ENCODE measurements at places on chromosomes 1 and 21. TPM values are rescaled to one million over a fixed set of nuclear protein-coding genes. Genes with fewer than 3 reads are reported as not detected.

ILDR2 gene
- 0.98 TPM for total RNA-seq

DNA sequence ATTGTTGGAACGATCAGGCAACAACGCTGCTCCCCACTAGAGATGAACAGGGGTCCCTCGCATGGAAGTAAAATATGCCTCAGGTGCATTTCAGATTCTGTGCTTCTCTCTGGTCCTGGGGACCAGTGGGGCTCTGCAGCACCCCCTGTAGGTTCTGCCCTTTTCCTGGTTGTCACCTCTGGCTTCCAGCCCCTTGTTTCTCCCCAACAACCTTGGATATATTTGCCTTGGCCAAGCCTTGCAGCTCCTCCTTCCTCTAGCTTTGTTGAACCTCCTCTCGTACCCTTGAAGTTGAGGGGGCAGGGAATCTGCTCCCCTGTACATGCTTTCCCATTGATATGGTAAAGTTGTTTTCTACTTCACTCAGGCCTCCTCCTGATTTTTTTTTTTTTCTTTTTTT lies 5.4 kb upstream of the RGSL1 start:
- H3K4me3 ChIP-seq: no peak overlapping the region
- H3K4me1 ChIP-seq: no peaks in the 10 kb centered on the region
- no peak overlapping the region for H3K27ac ChIP-seq
- H3K36me3 ChIP-seq: no peaks in the 10 kb centered on the region
- no peak for DNase-seq
- no peaks in the 10 kb centered on the region for H3K27me3 ChIP-seq

GBP1 gene
- total RNA-seq: 42.2 TPM

DNA sequence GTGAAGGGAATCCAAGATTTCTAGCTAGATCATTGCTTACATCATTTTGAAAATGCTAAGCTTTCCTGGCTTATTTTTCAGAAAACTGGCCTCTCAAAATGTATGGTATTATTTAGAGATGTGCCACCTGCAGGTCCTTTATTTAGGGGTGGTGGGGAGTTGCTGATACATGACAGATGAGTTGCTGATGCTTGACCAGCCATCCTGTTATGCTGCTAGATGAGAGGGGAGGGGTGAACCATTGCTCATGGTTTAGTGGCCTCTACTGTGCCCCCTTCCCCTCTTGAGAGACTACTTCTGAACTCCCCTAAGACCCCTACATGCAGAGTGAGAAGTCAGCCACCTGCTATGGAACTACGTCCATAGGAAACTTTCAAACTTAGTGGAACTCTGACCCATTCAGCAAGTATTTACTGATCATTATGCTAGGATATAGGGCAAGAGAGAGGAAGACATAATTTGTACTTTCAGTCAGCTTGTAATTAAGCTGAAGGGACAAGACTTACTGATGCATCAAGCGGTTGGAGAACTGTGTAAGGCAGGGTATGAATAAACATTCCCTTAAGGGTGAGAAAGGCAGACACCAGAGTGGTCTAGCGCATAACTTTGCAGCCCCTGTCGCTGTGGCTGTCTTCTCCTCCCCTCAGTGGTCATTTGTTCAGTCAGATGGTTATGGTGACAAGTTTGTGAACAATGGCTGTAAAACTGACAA lies 34.6 kb downstream of the SLAMF6 start:
- H3K4me1 ChIP-seq: no peaks in the 10 kb centered on the region
- no peak overlapping the region for H3K27ac ChIP-seq
- H3K4me3 ChIP-seq: no peak overlapping the region
- H3K27me3 ChIP-seq: no peaks in the 10 kb centered on the region
- DNase-seq: no peak

LAD1 gene
- total RNA-seq: 42.6 TPM

OR2T33 gene
- not detected for total RNA-seq

DNA sequence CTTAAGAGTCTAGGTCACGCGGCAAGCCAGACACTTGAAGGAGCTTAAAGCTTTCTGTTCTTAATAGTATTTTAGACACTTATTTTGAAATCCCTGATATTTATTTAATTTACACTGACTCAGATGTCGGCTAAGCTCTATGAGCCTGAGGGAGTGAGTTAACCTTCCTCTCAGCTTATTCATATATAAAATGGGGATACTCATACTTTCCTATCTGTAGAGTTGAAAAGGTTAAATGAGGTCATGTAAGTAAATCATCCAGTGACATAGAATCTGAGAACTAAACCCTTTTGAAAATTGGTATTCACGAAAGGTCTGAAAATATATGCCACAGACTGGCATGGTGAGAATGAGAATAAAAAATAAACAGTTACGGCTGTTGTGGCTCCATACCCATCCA lies 1.4 kb upstream of the GPR161 start:
- H3K4me1 ChIP-seq: peaks cover 7% of the 10 kb centered on the region
- H3K36me3 ChIP-seq: no peaks in the 10 kb centered on the region
- no peak overlapping the region for H3K4me3 ChIP-seq
- peak overlapping the region; percentile 69 for H3K27ac ChIP-seq
- no peak for DNase-seq

DNA sequence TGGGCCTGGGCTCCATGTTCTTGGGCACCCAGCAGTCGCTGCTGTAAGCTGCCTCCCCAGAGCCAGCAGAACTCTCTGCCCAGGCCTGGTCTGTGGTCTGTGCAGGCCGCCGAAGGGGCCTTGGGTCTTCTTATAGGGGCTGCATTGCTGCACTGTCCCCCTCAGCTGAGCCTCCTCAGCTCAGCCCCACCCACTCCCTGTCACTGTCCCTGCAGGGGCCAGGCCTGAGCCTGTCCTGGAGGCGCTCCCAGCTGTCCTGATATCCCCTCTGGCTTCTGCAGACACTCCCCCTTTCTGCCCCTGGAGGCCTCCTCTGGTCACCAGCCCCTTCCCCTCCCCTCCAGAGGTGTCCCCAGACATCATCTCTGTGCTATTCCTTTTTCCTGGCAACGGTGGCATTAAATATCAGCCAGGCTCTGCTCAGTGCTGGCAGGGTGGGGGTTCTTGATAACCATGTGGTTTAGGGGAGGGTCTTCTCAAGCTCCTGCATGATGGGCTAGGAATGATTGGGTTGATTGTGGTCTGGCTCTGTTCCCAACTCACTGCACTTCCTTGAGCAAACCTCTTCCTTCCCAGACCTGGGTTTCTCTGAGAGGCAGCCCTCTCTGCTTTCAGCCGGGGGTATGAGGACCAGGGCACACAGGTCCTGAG lies 3.7 kb upstream of the FOXO6 start:
- no peak overlapping the region for H3K4me3 ChIP-seq
- no peak overlapping the region for H3K27ac ChIP-seq
- H3K27me3 ChIP-seq: peaks cover 5% of the 10 kb centered on the region
- H3K4me1 ChIP-seq: peaks cover 11% of the 10 kb centered on the region
- DNase-seq: peak; percentile 57
- H3K36me3 ChIP-seq: no peaks in the 10 kb centered on the region

DNA sequence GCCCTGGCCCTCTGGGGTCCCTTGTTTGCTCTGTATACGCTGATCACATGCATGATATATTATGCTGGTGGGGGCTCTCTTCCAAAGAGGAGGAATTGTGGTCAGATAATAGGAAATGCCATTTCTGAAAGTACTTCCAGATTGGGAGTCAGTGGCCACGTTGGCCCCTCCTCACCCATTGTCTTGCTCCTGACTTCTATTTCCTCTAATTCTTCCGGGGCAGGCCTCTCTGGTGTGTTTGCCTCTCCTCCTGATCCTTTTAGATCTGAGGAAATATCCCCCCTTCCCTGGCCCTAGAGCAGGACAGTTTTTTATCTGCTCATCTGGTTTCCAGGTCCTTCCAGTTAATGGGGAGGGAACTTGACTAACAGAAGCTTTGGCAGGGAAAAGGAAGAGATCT lies 2.9 kb downstream of the VANGL2 start:
- no peaks in the 10 kb centered on the region for H3K36me3 ChIP-seq
- peaks cover 15% of the 10 kb centered on the region for H3K27me3 ChIP-seq
- no peak for DNase-seq
- H3K4me3 ChIP-seq: no peak overlapping the region

DNA sequence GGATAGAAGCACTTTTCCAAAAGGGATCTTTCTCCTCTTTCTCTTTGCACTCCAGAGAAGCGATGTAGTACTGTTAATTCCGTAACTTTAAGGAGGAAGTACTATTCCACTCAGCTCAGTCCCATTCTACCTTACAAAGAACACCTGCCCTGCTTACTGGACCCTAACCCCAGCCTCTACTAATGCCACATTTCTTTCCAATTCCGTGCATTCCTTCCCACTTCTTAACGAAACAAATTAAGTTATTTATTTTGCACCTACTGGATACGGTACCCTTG lies 511 bp downstream of the NDC1 start:
- H3K27me3 ChIP-seq: no peaks in the 10 kb centered on the region
- no peaks in the 10 kb centered on the region for H3K36me3 ChIP-seq
- peaks cover 10% of the 10 kb centered on the region for H3K4me1 ChIP-seq
- H3K4me3 ChIP-seq: peak overlapping the region; percentile 84
- no peak for DNase-seq

- no peaks in the 10 kb centered on the region for H3K27me3 ChIP-seq
- H3K36me3 ChIP-seq: peaks cover 20% of the 10 kb centered on the region
- H3K4me1 ChIP-seq: no peaks in the 10 kb centered on the region
- H3K27ac ChIP-seq: no peak overlapping the region
- no peak overlapping the region for H3K4me3 ChIP-seq
- no peak for DNase-seq
These were observed 11.4 kb upstream of the MTARC1 start for GRCh38 chr1:220775240-220775853.

PDC gene
- not detected for total RNA-seq

GRCh38 chr21:42258885-42259407 lies 40.0 kb downstream of the ABCG1 start:
- no peaks in the 10 kb centered on the region for H3K27me3 ChIP-seq
- H3K36me3 ChIP-seq: no peaks in the 10 kb centered on the region
- no peak for DNase-seq
- no peak overlapping the region for H3K27ac ChIP-seq
- H3K4me3 ChIP-seq: no peak overlapping the region

DNA sequence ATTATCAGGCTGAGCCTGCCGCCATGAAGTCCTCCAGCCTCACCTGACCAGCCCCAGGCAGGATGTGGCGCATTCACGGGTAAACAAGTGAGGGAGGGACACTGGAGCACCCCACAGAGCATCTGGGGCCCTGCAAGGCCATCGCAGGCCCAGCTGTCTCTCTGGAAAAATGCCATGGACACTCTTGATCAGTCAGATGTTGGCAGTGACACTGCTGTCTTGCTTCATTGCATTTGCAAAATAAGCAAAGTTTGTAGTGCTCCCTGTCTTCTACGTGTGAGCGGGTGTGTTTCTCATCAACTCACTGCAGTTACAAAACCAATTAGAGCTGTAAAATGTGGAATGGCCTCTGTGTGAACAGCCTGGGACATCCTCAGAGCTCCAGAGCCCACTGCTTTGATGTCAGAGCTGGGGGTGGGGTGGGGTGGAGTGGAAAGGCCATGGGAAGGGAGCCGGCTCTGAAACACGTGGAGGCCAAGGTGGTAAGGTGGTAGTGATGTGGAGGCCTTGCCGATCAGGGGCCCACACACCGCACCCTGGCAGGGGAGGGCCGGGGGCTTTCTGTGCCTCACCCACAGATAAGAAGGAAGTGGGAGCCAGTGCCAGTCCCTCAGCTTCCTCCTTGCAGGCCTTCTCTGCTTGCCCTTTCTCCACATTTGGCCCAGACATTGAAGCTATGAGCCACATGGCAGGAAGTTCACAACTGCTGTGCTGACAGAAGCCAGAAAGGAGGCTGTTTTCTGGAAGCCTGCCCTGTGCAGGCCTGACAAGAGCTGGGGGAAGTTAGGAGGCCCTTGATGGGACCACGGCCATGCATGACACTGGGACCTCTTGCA lies 254.9 kb downstream of the RHOU start:
- peak; percentile 73 for DNase-seq
- no peaks in the 10 kb centered on the region for H3K27me3 ChIP-seq
- H3K36me3 ChIP-seq: no peaks in the 10 kb centered on the region
- peaks cover 26% of the 10 kb centered on the region for H3K4me1 ChIP-seq
- H3K4me3 ChIP-seq: no peak overlapping the region
- peak overlapping the region; percentile 65 for H3K27ac ChIP-seq

- no peaks in the 10 kb centered on the region for H3K27me3 ChIP-seq
- no peaks in the 10 kb centered on the region for H3K36me3 ChIP-seq
- H3K27ac ChIP-seq: no peak overlapping the region
- no peak for DNase-seq
- no peaks in the 10 kb centered on the region for H3K4me1 ChIP-seq
These were observed 188.2 kb downstream of the OMA1 start for GRCh38 chr1:58358346-58358745.

UBL4B gene
- not detected for total RNA-seq

TMEM240 gene
- total RNA-seq: 2.9 TPM

- no peak for DNase-seq
- no peaks in the 10 kb centered on the region for H3K4me1 ChIP-seq
- no peaks in the 10 kb centered on the region for H3K27me3 ChIP-seq
- H3K36me3 ChIP-seq: no peaks in the 10 kb centered on the region
- H3K27ac ChIP-seq: no peak overlapping the region
These were observed 35.2 kb downstream of the TEX35 start for GRCh38 chr1:178548108-178548507.

OLFM3 gene
- total RNA-seq: not detected

- H3K27ac ChIP-seq: no peak overlapping the region
- H3K4me3 ChIP-seq: no peak overlapping the region
- DNase-seq: no peak
- H3K4me1 ChIP-seq: no peaks in the 10 kb centered on the region
- peaks cover 6% of the 10 kb centered on the region for H3K27me3 ChIP-seq
These were observed 221.2 kb upstream of the C1orf174 start for GRCh38 chr1:4121293-4121684.

- peaks cover 15% of the 10 kb centered on the region for H3K36me3 ChIP-seq
- H3K27me3 ChIP-seq: no peaks in the 10 kb centered on the region
- no peak overlapping the region for H3K4me3 ChIP-seq
- H3K27ac ChIP-seq: no peak overlapping the region
- H3K4me1 ChIP-seq: no peaks in the 10 kb centered on the region
These were observed 83.1 kb downstream of the PATJ start for GRCh38 chr1:61825393-61825792.

DNA sequence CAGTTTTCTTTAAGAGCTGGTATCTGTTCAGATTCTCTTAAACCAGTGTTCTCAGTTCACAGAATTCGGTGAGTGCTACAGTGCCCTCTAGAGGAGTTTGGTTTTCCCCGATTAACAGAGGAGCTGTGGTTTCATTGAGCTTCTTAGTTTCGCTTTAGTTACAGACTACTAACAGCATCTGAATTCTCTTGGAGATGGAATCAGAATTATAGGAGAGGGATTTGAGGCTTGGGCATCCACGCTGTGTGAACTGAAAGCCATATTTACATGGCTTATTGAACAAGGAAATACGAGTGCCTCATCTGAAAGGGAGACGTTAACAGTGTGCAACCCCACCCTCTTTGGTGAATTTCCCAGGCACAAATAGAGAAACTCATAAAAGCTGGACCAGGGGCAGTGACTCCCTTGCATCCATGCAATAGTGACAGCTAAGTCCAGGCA lies 202.0 kb downstream of the USH2A start:
- no peak overlapping the region for H3K27ac ChIP-seq
- no peaks in the 10 kb centered on the region for H3K4me1 ChIP-seq
- peak overlapping the region; percentile 49 for H3K4me3 ChIP-seq
- H3K27me3 ChIP-seq: no peaks in the 10 kb centered on the region

DNA sequence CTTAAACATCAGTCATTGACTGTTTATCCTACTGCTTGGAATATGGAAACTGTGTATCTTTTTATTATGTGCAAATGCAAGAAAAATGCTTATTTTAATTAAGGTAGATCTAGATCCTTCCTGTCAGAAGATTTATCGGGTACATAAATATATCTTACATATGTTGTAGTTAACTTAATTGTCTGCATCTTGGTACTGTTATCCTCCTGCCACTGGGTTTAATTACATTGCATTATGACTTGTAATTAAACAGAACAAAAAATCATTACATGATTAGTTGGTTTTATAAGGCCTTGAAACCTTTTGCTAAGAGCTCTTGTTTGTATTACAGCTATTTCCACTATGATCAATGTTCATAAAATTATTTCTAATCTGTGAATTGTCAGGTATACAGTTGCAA lies 211.2 kb downstream of the PTGER3 start:
- no peaks in the 10 kb centered on the region for H3K4me1 ChIP-seq
- no peak overlapping the region for H3K27ac ChIP-seq
- no peak for DNase-seq
- H3K36me3 ChIP-seq: no peaks in the 10 kb centered on the region
- no peak overlapping the region for H3K4me3 ChIP-seq

VWA1 gene
- total RNA-seq: 87.4 TPM
